Pancreas (tissue), 10 donors: ENCODE measurements at places on chromosomes 3 and 15.

DNA sequence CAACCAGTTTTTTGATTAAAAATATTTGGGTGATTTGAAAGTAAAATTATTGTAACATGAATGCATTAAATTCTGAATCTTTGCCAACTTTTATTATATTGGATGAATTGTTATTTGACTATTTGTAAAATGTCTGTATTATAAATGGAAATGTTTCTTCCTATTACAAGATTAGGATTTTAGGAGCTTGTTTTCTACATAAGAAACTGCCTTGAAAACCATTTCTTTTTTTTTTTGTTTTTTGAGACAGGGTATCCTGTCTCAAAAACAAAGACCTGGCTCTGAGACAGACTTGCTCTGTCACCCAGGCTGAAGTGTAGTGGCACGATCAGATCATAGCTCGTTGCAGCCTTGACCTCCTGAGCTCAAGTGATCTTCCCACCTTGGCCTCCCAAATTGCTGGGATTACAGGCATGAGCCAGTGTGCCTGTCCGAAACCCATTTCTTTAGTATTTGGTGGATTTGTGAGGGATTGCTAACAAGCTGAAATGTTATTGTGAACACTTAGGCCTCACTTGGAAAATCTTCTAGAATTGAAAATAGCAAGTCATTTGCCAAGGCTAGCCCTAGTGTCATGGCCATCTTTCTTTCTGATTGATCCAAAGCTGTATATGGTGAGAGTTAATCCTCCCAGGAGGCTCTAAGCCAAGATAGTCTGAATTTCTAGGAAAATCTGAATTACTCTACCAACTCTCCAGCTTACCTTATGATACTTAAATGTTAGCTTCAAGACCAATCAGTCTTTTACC, 100.3 kb downstream of the FNDC3B start:
- peaks cover 80% of the 10 kb centered on the region for H3K4me1 ChIP-seq
- H3K27me3 ChIP-seq, result no peaks in the 10 kb centered on the region

DNA sequence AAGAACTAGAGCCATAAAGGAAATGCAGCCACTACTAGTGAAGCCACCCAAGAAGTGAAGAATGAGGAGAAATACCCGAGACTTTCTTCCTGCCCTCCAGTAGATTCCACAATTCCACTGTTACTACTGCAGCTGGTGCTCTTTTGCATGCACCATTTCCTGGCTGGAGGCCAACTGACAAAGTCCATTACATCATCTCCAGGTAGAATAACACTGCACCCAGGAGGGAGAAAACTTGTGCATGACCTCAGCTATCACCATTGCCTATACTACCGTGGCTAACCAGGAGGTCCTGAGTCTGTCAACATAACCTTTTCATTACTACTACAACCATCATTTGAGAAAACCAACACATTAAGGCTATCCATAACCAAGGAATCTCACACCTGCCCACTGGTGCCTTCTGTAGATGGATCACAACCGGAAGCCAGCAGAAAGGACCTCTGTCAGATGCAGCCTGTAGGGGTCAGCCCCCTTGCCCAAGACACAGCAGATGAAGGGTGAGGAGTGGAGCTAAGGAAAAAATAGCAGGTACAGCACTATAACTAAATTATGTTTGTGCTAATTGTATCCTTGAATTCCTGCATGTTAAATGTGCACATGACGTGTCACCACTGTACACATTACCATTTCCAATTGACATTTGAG, 200.8 kb upstream of the C2CD4B start:
- no peak overlapping the region for H3K27ac ChIP-seq
- H3K36me3 ChIP-seq, result no peaks in the 10 kb centered on the region
- H3K27me3 ChIP-seq, result no peaks in the 10 kb centered on the region
- no peak overlapping the region for H3K4me3 ChIP-seq

- no peaks in the 10 kb centered on the region for H3K36me3 ChIP-seq
- H3K27ac ChIP-seq, result peak overlapping the region; percentile 73
- no peak overlapping the region for H3K4me3 ChIP-seq
- peak; percentile 94 for DNase-seq
- peaks cover 84% of the 10 kb centered on the region for H3K4me1 ChIP-seq
Observed at GRCh38 chr3:53155760-53156159, 5.2 kb upstream of the PRKCD start.

- H3K4me1 ChIP-seq, result no peaks in the 10 kb centered on the region
- H3K36me3 ChIP-seq, result no peaks in the 10 kb centered on the region
- no peaks in the 10 kb centered on the region for H3K27me3 ChIP-seq
Observed at GRCh38 chr15:56913670-56914069, 4.8 kb upstream of the TCF12 start.

- H3K4me3 ChIP-seq, result no peak overlapping the region
- no peaks in the 10 kb centered on the region for H3K27me3 ChIP-seq
- no peaks in the 10 kb centered on the region for H3K36me3 ChIP-seq
- no peak for DNase-seq
- no peak overlapping the region for H3K27ac ChIP-seq
Observed at GRCh38 chr3:196255776-196256175, 31.8 kb downstream of the PCYT1A start.

DNA sequence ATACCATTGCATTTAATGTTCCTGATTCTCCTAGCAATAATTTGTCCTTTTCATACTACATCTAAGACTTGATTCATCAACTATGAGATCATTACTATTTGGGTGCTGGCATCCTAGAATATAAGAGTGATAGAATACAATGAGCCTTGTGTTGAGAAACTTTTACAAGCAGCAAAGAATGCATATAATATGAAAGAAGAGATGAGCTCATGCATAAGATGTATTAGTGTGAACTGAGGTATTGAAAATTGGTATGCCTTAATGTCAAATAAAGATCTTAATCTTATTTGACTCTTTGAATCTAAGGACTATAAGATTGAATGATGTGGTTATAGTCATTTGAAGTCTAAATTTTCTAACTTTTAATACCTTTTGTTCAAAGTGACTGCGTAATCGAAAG, 220.0 kb upstream of the ARHGEF26 start:
- DNase-seq, result no peak
- no peaks in the 10 kb centered on the region for H3K36me3 ChIP-seq
- no peaks in the 10 kb centered on the region for H3K27me3 ChIP-seq
- no peak overlapping the region for H3K27ac ChIP-seq

GRCh38 chr3:20576228-20576627, 390.2 kb upstream of the SGO1 start:
- H3K36me3 ChIP-seq, result no peaks in the 10 kb centered on the region
- no peaks in the 10 kb centered on the region for H3K27me3 ChIP-seq
- H3K4me1 ChIP-seq, result no peaks in the 10 kb centered on the region
- DNase-seq, result no peak
- H3K27ac ChIP-seq, result no peak overlapping the region
